ENCODE measurements at places on chromosomes 1 and 21.
A peak's percentile ranks its signal among the peaks of the same experiment; 100 is the strongest.

DNA sequence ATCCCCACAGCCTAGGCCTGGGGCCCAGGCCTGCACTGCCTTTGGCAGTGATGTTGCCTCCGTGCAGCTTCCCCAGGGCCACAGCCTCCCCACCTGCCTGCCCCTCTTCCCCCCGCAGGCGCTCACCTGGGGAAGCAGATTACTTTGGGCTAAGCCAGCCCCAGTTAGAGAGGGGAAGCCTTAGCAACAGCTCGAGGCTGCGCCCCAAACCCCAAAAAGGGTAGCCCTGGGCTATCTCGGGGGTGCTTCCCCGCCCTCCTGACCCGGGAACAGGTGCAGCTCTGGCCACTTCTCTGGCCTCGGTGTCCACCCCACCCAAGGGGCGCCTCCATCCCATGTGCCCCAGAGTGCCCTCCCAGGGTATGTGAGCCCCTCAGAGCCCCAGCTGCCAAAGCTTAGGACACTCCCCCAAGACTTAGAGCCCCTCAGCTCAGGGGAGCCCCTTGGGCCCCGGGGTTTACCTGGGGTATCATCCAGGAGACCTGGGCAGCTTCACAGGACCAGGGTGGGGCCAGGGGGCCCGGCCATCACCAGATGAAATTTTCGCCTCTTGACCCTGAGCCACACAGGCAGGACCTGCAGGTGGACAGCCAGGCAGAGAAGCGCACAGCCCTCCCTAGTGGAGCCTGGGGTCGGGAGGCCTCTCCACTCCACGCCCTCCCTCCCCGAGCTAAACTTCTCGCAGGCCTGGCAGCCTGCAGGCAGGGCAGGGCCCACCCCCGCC, 3.3 kb upstream of the TTC34 start:
- no peak for DNase-seq

GRCh38 chr1:116175611-116176010, 64.4 kb downstream of the MAB21L3 start:
- no peak for DNase-seq

GRCh38 chr1:244305776-244306341, 145.8 kb downstream of the ADSS2 start:
- DNase-seq: no peak

GRCh38 chr1:175078629-175079028, 11.0 kb downstream of the TNN start:
- DNase-seq: no peak

GRCh38 chr1:56915960-56916359, 49.9 kb downstream of the C8B start:
- no peak for DNase-seq

GRCh38 chr1:225341642-225342041, 86.2 kb downstream of the LBR start:
- DNase-seq: no peak

DNA sequence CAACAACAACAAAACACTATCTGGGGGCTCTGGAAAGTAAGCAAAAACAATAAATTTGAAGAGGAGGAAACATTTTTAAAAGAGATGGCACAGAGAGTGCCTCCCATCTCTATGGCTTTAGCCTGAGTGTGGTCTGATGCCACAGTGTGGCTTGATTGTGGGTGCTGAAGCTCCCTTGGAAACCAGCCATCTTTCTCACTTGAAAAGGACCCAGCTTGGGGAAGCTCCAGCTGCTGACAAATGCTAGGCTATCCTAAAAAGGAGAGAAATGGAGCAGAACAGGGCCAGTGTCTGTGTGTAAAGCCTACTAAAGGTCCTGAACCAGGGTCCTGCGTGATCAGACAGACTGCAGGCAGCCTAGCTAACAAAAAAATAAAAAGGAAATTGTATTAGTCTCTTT, 642.0 kb upstream of the PTBP2 start:
- no peak for DNase-seq

DNA sequence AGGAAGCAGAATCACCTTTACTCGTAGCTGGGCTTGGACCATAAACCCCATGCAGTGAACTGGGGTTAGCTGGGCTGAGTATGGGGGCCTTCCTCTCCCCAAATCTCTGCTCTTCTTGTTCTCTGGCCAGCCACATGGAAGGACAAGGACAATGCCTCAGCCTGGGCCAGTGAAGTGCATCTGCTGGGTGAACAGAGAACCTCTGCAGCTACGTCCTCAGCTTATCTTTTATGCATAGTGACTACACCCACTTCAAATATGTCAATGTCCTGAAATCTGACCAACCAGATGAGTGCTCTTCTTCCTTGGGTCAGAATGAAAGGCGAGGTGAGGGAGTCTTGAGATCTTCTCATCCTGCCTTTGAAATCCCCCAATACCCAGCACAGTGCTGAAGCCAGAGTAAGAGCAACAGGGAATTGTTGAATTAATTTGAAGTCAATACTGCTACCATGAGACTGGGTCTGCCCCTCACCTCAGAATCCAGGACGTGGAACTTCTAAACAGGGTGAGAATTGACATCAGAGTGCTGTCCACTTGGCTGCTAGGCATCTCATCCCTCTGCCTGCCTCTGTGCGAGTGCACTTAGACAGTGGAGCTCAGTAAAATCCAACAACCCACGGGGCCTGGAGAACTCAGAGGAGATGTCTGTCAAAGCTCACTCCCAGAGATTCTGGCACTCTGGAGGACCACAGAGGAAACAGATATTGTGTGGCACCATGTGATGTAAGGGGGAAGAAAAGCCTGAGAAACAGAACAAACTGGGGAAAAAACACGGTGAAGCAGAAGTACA, 99.0 kb downstream of the IER5 start:
- DNase-seq: no peak

- no peak for DNase-seq
Measured at GRCh38 chr1:9817734-9818133, 6.0 kb downstream of the CLSTN1 start.

DNA sequence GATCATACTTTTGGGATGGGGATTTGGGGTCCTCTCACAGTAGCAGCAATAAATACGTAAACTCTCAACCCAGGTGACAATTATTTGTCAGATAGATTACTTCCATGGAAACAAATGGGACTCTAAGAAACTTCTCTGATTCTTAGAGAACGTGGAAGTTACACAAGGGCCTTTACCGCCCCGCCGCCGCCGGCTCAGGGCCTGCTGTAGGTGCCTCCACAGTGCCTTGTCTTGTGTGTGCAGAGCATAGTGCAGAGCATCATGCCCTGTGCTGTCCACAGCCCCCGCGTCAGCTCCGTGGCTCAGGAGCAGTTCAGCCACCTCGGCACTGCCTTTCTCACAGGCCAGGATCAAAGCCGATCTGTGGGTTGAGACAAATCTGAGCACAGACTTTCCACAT, 11.0 kb downstream of the ANKRD35 start:
- DNase-seq: no peak

- DNase-seq: no peak
Measured at GRCh38 chr21:37224861-37225839, 42.0 kb downstream of the VPS26C start.

DNA sequence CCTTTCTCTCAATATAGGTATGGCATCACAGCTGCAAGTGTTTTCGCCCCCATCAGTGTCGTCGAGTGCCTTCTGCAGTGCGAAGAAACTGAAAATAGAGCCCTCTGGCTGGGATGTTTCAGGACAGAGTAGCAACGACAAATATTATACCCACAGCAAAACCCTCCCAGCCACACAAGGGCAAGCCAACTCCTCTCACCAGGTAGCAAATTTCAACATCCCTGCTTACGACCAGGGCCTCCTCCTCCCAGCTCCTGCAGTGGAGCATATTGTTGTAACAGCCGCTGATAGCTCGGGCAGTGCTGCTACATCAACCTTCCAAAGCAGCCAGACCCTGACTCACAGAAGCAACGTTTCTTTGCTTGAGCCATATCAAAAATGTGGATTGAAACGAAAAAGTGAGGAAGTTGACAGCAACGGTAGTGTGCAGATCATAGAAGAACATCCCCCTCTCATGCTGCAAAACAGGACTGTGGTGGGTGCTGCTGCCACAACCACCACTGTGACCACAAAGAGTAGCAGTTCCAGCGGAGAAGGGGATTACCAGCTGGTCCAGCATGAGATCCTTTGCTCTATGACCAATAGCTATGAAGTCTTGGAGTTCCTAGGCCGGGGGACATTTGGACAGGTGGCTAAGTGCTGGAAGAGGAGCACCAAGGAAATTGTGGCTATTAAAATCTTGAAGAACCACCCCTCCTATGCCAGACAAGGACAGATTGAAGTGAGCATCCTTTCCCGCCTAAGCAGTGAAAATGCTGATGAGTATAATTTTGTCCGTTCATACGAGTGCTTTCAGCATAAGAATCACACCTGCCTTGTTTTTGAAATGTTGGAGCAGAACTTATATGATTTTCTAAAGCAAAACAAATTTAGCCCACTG, 11.5 kb downstream of the HIPK1 start:
- no peak for DNase-seq

DNA sequence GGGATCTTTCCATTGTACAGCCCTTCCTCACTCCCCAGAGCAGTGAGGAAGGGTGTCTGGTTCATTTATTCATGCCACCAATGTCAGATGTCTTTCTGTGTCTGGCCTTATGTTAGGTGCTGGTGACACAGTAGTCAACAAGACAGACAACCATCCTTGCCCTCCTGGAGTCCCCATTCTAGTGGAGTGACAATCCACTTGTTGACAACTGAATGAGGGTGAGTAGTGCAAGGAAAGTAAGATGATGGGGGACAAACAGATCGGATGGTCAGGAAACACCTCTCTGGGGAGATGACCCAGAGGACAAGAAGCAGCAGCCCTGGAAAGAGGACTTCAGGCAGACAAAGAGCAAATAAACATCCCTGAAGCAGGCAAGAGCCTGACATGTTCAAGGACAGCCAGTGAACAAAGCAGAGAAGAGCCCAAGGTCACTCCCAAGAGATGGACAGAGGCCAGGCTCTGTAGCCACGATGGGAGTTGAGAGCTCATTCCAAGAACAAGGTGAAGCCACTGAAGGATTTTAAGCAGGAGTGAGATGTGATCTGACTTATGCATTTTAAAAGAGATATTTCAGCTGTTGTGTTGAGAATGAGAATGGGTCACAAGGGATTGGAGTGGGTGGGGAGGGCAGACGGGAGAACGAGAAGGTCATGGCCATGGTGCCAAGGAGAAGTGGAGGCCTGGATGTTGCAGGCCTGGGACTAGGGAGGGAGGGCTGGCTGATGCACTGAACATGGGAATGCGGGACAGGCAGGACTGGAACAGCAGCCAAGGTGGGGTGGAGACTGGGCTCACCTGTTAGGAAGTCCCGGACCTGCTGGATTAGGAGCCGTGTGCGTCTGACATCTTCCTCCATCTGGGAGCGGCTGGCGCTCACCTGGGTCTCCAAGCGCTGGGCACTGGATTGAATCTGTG, 30.2 kb downstream of the LAMB3 start:
- DNase-seq: no peak

DNA sequence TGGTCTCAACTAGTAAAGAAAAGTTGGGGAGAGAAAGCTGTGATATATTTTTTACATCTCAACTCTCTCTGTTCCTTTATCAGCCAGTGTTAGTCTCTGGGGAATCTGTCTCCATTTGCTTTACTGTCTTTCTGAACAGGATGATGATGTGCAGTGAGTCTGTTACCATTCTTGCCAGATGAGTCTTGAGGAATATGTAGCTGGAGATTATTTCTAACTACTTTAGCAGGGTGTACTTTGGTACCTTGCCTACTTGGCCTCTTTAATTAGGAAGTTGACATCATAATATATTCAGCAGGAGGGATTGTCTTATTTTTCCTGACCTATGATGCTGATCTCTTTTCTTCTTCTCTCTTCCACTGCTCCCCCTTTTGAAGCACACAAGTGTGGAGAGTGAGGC, 15.7 kb upstream of the HAX1 start:
- no peak for DNase-seq

GRCh38 chr21:41954654-41955499, 1.1 kb upstream of the C2CD2 start:
- DNase-seq: no peak

- DNase-seq: no peak
Measured at GRCh38 chr1:14855268-14855667, 256.8 kb downstream of the KAZN start.

DNA sequence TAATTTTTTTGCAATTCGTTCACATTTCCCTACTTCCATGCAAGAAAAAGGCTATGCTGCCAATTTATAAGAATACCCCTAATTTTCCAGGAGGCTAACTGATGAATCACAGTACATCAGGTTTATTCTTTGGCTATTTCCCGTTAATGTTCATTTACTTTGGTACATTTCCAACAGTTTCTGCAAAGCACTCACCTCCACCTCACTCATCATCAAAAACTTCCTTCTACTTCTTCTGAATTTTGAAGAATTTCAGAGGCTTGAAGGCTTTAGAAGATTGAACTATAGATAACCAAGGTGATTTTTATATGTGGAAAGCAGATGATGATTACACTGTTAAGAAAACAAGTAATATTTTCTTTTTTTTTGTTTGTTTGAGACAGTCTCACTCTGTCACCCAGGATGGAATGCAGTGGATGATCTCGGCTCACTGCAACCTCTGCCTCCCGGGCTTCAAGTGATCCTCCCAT, 60.5 kb upstream of the HP1BP3 start:
- no peak for DNase-seq

DNA sequence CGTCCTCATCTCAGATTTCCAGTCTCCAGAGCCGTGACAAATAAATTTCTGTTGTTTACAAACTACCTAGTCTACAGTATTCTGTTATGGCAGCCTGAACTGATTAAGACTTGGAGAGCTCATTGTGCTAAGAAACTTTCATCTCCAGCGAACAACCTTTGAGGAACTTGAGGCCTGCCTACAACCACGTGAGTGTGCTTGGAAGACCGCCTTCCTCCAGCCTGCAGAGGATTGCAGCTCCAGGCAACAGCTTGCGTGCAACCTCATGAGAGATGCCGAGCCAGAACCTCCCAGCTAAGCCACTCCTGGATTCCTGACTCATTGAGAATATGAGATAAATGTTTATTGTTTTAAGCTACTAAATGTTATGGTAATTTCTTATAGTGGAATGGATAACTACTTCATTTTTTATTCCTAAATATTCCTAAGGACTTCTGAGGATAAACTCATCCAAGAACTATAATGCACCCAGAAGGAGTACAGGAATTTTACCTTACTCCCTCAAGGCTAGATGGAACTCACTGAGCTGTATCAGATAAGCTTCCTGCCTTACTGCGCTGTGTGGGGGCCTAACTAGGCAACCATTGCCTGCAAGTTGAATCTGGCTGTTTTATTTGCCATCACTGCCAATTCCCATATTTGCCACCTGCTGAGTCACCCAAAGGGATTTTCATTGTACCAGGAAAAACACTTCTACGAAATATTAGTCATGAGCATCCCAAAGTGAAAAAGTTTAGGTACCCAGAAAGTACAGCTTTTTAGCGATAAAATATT, 17.6 kb downstream of the FAM177B start:
- DNase-seq: no peak

DNA sequence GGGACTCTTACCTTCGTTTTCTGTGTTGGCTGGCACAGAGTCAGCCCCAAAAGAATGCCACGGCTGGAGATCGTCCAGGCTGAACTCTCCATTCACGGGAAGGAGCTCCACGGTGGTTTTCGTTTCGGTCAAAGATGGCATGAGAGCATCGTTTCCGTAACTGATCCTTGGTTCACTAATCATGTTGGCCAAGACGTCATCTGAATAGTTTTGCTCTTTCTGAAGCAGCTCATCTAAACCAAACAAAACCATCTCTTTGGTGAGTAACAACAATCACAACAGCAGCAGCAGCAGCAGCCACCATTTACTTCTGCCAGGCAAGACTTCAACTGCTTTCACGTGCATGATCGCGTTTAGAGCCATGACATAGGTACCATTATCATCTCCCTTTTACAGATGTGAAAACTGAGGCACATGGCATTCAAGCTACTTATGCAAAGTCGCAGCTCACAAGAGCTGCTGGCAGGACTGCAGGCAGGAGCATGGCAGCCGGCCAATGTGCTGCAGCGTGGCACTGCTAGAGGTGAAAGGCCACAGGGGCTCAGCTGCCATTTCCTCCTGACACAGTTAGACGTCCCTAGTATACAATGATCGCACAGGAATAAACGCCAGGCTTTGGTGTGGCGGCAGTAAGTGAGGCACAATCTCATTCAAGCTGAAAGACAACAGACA, 177.1 kb downstream of the GABPA start:
- DNase-seq: peak; percentile 71

Measured in NCI-H2081 (cell line).